ENCODE measurements at places on chromosomes 7 and 10.
A peak's percentile ranks its signal among the peaks of the same experiment; 100 is the strongest.

DNA sequence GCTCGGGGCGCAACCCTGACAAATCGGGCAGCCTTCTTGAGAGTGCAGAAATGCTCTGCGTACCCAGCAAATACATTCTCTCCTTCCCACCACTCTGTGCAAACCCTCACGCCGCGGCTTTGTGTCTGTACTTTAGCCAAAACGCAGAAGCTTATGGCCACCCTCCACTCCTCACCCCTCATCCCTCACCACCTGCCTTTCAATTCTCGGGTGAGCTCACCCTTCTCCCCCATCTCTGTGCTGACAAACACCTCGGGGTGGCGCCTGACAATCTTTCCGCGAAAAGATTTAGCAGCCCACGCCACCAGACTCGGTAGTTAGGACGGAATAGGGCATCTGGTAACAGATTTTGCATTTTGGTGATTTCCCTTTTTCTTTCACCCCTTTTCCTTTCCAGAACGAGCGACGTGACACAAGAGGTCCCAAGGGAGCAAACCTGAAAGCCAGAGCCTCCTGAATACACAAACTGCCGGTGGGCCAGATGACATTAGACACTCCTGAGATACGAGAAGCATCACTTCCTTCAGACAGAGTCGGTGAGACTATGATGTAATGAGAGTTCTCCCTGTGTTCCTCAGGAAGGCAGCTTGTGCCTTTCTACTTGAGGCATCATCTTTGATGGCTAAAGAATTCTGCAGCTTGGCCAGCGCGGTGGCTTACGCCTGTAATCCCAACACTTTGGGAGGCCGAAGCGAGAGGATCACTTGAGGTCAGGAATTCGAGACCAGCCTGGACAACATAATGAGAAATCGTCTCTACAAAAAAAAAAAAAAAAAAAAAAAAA lies 671 bp upstream of the ATAD1 start:
- peak overlapping the region; percentile 95 for H3K27ac ChIP-seq
- H3K36me3 ChIP-seq, result peaks cover 21% of the 10 kb centered on the region
- peak overlapping the region; percentile 94 for H3K4me3 ChIP-seq
- DNase-seq, result peak; percentile 52
- no peaks in the 10 kb centered on the region for H3K27me3 ChIP-seq

DNA sequence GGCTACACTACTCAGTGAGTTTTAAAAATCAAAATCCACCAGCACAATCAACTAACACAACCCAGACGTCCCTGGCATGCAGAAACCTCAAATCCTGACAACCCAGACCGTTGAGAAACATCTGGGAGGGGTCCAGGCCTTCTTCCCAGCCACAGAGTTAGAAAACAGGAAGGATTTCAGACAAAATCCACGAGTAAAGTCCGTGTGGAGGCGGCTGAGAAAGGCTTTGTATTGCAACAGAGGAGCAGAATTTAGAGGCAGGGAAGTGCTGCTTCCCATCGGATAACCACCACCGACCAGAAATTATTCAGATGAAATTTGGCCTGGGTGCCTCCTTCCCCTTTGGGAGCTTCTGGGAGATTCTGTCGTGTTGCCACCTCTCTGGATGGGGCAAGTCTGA lies 61.5 kb downstream of the TNS3 start:
- DNase-seq, result no peak
- H3K4me1 ChIP-seq, result no peaks in the 10 kb centered on the region
- H3K4me3 ChIP-seq, result no peak overlapping the region
- H3K36me3 ChIP-seq, result no peaks in the 10 kb centered on the region

DNA sequence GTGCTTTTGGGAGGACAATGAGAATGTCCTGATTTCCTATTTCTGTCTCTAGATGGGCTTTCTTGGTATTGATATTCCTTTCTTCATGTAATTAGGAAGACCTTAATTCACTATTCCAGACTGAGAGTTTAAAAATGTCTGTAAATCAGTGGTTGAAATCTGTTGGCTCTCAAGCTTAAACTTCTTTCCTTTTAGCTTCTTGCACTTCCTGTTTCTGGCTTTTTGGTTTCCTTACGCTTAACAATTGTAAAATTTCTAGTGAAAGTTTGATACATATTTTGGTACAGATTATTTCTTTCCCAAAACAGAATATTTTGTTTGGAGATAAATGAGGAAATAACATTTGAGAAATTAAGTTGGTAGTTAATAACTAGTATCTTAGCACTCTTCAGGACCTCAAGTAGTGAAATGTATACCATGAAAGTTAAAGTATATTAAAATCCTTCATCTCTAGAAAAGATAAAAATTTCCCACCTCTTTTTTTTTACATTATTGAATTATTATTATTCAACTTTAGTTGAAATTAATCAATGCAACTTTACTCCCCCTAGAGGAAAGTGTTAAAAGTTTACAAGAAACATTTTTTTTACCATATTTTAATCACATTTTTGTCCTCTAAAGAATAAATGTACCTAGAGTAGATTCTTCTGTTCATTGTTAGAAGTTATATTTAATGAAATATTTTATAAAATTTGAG lies 137.2 kb downstream of the PHTF2 start:
- no peak for DNase-seq
- no peak overlapping the region for H3K4me3 ChIP-seq
- no peak overlapping the region for H3K27ac ChIP-seq
- H3K27me3 ChIP-seq, result no peaks in the 10 kb centered on the region
- peaks cover 5% of the 10 kb centered on the region for H3K4me1 ChIP-seq
- H3K36me3 ChIP-seq, result peaks cover 8% of the 10 kb centered on the region

DNA sequence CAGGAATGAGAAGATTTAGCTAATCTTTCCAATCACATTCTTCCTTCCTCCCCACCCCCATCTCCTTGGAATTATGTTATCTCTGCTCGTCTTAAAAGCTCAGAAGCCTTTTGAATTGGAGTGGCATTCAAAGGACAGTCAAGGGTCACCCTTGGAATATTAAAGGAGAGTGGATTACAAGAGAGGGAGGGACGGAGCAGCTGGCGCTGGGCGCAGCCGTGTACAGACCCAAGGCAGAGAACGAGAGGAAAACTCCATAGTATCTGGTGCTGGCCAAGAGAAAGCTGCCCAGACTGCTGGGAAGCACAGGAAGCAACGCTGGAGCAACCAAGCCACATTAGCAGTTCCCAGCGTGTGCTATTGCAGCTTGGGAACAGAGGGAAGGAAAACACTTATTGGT lies 95.7 kb downstream of the POU6F2 start:
- H3K36me3 ChIP-seq, result no peaks in the 10 kb centered on the region
- no peaks in the 10 kb centered on the region for H3K4me1 ChIP-seq
- no peak for DNase-seq
- no peak overlapping the region for H3K4me3 ChIP-seq

DNA sequence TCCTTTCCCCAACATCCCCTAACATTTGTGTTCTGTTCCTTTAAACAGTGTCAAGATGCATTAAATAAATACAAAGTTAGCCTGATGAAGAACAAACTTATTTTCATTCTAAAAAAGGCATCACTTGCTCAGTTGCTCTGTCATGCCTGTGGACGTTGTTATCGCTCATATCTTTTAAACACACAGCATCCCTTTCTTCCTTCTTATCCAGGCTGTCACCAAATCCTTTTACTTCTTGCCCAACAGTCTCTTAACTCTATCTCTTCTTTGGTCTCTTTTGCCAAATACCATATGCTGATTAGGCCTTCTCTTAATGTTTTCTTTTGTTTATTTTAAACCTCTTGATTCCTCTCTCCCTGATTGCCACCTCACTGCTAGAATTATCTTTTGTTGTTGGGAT lies 43.9 kb downstream of the DKK1 start:
- no peak for DNase-seq
- no peaks in the 10 kb centered on the region for H3K4me1 ChIP-seq
- H3K36me3 ChIP-seq, result no peaks in the 10 kb centered on the region

DNA sequence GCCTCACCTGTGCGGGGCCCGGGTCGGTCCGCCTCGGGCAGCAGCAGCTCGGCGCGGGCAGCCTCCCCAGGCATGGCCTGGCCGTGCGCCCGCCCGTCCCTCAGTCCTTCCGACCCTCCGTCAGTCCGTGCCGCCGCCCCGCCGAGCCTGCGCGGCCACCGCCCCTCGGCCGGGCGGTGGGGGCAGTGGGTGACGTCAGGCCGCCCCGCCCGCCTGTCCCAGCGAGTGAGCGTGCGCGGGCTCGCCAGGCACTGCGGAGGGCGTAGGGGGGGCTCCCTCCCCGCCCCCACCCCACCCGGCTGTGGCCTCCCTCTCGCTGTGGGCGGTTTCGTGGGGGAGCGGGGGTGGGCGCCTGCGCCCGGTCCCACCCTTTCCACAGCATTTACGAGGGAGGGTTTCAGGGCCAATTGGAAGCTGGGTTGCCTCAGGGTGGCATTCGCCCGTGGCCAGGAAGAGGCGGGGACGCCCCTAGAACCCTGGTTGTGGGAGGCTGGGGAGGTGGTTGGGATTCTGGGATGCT lies at the start of gene NACAD:
Gene NACAD (minus strand): TSS at position 149 of the 520 bp plus-strand sequence. CDS start 75 bp downstream, at position 74.
- peak within 1 kb of the TSS; percentile 79 for H3K27ac ChIP-seq
- H3K4me3 ChIP-seq, result peak within 1 kb of the TSS; percentile 74
- peaks cover 10% of the 10 kb centered on the region for H3K27me3 ChIP-seq
- no peak for DNase-seq

- peaks cover 14% of the 10 kb centered on the region for H3K27me3 ChIP-seq
- no peaks in the 10 kb centered on the region for H3K36me3 ChIP-seq
- no peak overlapping the region for H3K4me3 ChIP-seq
- H3K27ac ChIP-seq, result no peak overlapping the region
These were observed 302.5 kb downstream of the PHTF2 start for GRCh38 chr7:78101076-78101475.

- no peak overlapping the region for H3K4me3 ChIP-seq
- H3K27ac ChIP-seq, result no peak overlapping the region
- peaks cover 41% of the 10 kb centered on the region for H3K4me1 ChIP-seq
- H3K27me3 ChIP-seq, result no peaks in the 10 kb centered on the region
These were observed 98.9 kb downstream of the KAT6B start for GRCh38 chr10:74925291-74925690.

- peaks cover 9% of the 10 kb centered on the region for H3K4me1 ChIP-seq
- H3K36me3 ChIP-seq, result no peaks in the 10 kb centered on the region
- H3K27ac ChIP-seq, result no peak overlapping the region
- H3K4me3 ChIP-seq, result no peak overlapping the region
- no peak for DNase-seq
These were observed 37.8 kb downstream of the CLRN3 start for GRCh38 chr10:127854769-127855590.

DNA sequence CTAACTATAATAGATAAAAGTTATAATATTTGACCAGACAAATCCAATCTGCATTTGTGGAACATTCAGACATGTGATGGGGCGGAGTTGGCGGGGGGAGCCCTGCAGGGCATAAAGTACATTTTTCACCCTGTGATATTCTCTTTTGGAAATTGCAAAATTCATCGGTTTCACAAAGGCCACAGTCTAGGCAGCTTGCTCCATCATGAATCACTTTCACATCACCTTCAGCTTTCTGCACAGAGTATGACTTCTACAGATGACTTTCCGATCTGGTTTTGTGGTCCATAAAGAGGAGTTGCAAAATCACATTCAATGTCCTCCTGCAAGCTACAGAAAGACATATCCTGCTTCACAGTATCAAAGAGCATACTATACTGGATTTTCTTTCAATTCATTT lies 51.4 kb upstream of the APBB1IP start:
- H3K27me3 ChIP-seq, result no peaks in the 10 kb centered on the region
- DNase-seq, result no peak
- no peak overlapping the region for H3K27ac ChIP-seq

GRCh38 chr7:65979583-65980477 lies 2.2 kb downstream of the GUSB start:
- H3K4me1 ChIP-seq, result peaks cover 8% of the 10 kb centered on the region
- no peaks in the 10 kb centered on the region for H3K27me3 ChIP-seq
- H3K27ac ChIP-seq, result peak overlapping the region; percentile 94

- peaks cover 42% of the 10 kb centered on the region for H3K27me3 ChIP-seq
- no peaks in the 10 kb centered on the region for H3K4me1 ChIP-seq
- H3K36me3 ChIP-seq, result no peaks in the 10 kb centered on the region
- no peak overlapping the region for H3K4me3 ChIP-seq
- H3K27ac ChIP-seq, result no peak overlapping the region
These were observed 110.5 kb downstream of the PAXIP1 start for GRCh38 chr7:154892459-154892858.

- H3K36me3 ChIP-seq, result no peaks in the 10 kb centered on the region
- no peak overlapping the region for H3K27ac ChIP-seq
- H3K27me3 ChIP-seq, result peaks cover 25% of the 10 kb centered on the region
- H3K4me3 ChIP-seq, result no peak overlapping the region
- DNase-seq, result no peak
These were observed 969.7 kb downstream of the GATA3 start for GRCh38 chr10:9024210-9024609.

DNA sequence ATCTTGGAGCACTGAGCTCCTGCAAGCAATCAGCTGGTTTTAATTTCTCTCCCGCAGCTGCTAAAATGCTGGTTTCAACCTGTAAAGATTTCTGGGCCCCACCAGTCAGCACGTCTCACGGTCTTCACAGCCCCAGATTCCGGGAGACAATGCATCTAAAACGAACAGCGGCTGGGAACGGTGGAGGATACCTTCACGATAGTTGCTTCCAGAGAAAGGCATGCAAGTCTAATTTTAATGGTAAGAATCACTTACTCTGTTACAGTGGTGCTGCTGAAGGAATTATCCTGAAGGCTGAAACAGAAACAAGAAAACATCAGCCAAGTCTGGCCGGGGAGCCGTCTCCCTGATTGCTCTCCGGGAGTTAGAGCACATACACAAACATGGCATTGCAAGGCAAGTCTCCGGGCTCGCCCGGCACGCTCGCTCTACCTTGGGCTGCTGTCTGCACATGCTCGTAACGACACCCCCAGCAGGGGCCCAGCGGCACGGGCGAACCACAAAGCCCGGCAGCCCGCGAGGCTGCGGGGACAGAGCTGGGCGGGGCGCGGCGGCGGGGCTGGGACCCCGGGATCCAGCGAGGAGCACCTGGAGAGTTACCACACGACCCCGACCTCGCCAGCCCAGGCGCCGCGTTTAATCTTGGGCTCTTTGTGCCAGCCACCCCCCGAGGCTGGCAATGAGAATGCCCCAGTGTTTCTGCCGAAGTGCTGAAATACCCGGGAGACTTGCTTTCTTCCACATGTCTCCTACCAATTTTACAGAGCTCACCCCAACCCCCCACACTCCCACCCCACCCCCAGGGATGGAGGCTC lies at the start of gene FAM13C:
Gene FAM13C (minus strand): TSS at position 406 of the 815 bp plus-strand sequence. CDS start 89 bp downstream, at position 317.
- H3K27me3 ChIP-seq, result no peaks in the 10 kb centered on the region
- no peak for DNase-seq
- H3K36me3 ChIP-seq, result no peaks in the 10 kb centered on the region
- no peak within 1 kb of the TSS for H3K4me3 ChIP-seq
- no peak within 1 kb of the TSS for H3K27ac ChIP-seq

DNA sequence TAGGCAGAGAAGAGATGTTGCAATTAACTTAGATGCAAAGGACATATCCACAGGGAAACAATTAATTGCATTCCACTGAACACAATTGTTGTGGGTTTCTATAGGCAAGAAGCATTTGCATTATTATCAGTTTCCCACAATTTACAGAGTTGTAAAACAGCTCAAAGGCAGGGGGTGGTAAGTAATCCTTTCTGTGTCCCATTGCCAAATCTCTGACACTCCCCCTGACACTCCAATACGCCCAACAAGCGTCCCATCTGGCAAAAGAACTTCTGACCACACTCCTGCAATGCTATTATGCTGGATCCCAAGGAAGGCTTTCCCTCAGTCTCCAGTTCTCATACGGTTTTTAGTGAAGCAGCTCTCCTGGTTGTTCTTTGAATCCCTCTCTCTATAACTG lies 179.8 kb downstream of the CXCL12 start:
- no peak overlapping the region for H3K27ac ChIP-seq
- no peaks in the 10 kb centered on the region for H3K36me3 ChIP-seq
- no peaks in the 10 kb centered on the region for H3K4me1 ChIP-seq
- peaks cover 53% of the 10 kb centered on the region for H3K27me3 ChIP-seq
- no peak overlapping the region for H3K4me3 ChIP-seq
- no peak for DNase-seq

All from central memory CD8-positive, alpha-beta T cell (primary cell).